ENCODE measurements at places on chromosomes 12 and 14.

- DNase-seq: no peak
Measured at GRCh38 chr12:131134523-131135310, 181.0 kb downstream of the ADGRD1 start.

DNA sequence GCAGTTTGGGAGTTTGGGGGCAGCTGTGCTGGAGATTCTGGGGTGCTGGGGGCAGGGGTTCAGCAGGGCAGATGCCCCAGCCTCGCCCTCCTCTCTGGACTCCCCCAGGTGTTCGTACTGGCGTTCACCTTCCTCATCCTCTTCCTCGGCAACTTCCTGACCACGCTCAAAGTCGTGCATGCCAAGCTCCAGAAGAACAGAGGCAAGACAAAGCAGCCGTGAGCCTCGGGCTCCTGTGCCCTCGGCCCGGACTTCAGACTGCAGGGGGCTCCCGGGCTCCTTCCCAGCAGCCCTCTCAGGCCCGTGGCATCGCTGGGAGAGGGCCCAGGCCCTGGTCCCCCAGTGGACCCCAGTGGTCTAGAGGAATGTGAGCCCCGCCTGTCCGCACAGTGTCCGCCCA lies 18.0 kb downstream of the RHOF start:
- DNase-seq: no peak

- no peak for DNase-seq
Measured at GRCh38 chr12:68393417-68393816, 61.3 kb upstream of the MDM1 start.

DNA sequence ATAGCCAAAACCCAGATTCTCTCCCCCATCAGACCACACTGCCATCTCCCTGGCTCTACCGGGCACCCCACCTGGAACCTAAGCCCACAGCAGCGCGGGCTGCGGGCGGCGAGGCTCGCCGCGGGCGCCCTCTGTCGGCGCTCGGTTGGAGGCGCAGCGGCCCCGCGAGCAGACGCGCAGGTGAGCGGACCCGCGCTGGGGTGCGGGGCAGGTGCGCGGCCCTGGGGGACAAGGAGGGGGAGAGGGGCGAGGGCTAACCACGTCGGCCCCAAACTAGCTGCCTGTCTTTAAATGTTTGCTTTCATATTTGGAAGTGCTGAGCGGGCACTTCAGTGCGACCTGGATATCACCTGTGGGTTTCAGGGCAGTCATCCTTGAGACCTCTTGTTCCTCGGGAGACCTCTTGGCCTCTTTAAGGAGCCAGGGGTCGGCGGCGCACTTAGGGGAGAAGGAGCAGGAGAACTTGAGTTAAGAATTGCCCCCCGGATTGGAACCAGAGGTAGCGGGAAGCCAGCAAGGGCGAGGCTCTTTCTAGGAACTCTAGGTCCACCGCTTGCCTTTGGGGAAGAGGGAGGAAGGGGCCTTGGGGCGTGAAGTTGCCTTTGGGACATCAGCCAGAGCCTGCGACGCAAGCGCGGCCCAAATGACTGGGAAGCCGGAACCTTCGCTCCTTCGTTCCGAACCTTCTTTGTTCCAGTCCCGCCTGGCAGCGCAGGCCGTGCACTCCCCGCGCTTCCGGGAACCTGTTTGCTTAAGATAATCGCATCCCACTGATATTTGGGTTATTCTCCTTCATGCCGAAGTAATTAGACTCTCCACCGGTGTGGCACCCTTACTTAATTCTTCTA lies 78.7 kb downstream of the NEDD1 start:
- no peak for DNase-seq

- DNase-seq: no peak
Measured at GRCh38 chr14:100755649-100756048, 29.0 kb downstream of the DLK1 start.

DNA sequence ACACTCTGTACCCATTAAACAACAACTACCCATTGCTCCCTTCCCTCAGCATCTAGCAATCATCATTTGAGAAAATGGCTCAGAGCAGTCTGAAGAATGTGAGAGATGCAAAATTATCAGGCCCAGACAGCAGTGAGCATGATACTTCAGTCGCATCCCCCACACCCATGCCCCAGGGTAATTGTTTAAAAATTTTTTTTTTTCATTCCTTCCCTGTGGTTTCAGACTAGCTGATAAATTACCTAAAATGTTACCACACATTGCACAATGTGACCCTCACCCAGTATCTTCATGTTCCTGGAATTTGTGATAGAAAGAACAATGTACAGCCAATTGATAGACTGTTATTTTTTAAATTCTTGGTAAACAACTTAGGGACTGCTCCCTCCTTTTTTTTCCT lies 11.3 kb upstream of the USP15 start:
- DNase-seq: no peak

DNA sequence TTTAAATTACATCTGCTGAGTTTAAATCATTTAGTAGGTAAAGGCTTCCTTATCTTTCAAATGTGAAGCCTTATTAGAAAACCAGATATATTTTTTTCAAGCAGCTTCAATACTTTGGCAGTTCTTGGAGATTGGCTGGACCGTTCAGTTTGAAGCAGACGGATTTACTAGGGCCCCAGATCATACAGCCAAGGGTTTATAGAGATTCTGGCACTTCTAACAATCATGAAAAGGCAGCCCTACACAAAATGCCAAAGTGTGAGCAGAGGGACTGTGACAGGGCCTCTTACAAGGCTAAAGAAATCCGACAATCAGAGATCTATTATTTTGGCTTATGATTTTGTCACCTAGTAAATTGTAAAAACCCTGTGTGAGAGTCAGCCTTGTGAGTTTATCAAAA lies 162.8 kb upstream of the SLC38A2 start:
- no peak for DNase-seq

DNA sequence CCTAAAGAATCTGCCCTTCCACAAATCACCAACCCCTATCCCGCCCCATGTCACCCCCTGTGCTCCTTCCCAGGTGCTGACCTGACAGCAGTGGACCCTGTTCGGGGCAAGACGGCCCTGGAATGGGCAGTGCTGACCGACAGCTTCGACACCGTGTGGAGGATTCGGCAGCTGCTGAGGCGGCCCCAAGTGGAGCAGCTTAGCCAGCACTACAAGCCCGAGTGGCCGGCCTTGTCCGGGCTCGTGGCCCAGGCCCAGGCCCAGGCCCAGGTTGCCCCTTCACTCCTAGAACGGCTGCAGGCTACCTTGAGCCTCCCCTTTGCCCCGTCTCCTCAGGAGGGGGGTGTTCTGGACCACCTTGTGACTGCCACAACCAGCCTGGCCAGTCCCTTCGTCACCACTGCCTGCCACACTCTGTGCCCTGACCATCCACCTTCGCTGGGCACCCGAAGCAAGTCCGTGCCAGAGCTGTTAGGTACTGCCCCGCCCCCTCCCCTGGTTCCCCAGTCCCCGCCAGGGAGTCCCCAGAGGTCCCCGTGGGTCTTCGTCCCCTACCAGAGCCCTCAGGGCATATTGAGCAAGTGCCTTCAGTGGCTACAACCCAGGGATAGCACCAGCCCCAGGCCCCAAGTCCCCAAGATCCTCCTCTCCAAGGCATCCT lies 2.7 kb downstream of the ANKRD33 start:
- no peak for DNase-seq

GRCh38 chr12:89523843-89524540 lies 604 bp downstream of the GALNT4 start:
- no peak for DNase-seq

DNA sequence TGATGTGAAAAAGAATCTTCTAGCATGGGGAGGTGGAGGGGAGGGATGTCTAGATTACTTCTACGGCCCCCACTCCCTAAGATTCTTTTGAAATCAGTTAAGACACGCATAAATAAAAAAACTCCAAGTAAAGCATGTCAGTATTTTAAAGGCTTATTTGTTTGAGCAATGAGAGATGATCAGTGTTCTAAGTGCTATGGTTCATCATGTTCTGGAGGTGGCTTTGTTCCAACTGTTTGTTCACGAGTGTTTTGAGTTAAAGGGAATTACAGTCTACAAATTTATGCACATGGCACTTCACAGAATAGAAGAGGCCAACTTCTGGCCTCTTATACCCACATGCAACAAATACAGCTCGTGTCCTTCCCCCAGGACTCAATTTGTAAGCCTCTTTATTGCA lies 394.9 kb downstream of the RAD51B start:
- no peak for DNase-seq

DNA sequence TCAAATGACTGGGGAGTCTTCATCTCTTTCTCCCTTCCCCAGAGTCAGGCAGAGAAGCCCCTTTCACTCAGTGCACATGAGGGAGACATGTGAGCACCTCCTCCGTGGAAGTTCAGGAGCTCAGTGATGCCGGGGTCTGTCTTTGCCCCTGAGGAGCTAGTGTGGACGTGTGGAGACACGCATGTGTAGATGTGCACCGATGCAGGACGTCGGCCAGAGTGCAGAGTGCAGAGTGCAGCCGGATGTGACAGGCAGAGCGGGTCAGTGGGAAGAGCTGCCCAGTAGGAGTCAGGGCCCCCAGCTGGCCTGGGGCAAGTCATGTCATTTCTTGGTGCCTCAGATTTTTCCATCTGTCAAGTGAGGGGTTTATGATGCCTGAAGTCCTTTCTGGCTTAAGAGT lies 20.7 kb downstream of the TSPAN9 start:
- no peak for DNase-seq

- peak; percentile 35 for DNase-seq
Measured at GRCh38 chr12:67633708-67634107, 14.8 kb upstream of the DYRK2 start.

Data from CD14-positive monocyte (primary cell).